ENCODE measurements at places on chromosomes 6 and 20.

DNA sequence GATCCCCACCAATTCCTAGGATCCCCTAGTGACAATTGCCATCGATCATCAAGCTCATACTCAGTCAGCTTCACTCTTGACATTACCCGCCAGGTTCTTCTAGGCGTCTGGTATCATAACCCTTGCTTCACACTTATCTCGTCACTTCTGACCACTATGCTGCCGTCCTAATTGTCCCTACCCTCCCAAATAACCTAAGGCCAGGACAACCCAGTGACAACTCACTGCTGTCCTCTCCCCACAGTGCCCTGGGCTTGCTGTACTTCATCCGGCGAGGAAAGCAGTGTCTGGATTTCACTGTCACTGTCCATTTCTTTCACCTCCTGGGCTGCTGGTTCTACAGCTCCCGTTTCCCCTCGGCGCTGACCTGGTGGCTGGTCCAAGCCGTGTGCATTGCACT is 3.7 kb downstream of the SYS1 start:
- DNase-seq = no peak

DNA sequence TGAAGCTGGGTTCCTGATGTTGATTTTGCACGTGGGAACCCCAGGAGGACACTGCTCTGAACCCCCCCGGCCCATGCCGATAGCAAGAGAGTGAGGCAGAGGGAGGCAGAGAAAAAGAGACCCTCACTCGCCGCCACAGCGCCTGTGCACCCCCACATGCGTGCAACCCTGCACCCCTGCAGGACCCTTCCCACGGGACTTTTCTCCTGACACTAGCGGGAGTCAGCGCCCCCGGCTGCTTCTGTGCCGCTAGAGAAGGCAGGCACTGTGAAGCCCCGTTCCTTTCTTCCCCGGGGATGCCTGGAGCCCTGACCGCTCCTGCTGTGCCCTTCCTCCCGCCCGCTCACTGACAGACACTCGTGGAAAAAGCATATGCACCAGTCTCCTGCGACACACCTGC is 67.4 kb downstream of the GMPR start:
- no peak for DNase-seq

DNA sequence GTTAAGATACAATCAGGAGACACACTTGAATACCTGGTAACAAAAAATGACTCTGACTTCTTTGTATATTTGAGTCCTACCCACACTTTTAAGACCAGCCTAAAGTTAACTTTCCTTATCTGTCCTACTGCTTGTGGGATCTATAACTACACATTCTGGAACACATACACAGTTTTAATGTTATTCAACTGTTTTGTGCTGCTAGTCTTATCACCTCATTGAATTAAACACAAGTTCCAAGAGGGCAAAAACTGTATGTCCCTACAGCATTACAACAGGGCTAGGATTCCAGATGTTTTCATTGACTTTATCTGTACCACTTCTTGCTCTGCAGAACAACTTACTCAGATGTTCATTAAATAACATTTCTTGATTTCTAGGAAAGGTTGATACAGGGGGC is 2.8 kb downstream of the HMGN3 start:
- no peak for DNase-seq

DNA sequence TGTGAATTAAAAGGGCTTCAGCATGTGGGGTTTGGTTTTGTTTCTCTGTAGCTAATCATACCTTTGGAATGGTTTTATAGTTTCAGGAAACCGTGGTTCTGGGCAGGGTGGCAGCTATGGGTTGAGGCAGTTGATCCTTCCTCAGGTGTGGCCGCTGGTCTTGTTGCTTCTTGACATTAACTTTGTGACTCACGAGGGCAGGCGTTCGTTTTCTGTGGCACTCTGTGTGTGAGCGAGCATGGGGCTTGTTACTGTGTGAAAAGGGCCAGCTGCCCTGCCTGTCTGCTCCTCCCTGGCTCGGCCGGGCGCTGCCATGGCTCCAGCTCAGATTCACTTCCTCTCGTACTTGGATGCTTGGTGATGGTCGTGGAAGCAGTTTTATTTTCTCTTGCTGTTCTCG is 16.2 kb downstream of the DNAJC5 start:
- DNase-seq = no peak

DNA sequence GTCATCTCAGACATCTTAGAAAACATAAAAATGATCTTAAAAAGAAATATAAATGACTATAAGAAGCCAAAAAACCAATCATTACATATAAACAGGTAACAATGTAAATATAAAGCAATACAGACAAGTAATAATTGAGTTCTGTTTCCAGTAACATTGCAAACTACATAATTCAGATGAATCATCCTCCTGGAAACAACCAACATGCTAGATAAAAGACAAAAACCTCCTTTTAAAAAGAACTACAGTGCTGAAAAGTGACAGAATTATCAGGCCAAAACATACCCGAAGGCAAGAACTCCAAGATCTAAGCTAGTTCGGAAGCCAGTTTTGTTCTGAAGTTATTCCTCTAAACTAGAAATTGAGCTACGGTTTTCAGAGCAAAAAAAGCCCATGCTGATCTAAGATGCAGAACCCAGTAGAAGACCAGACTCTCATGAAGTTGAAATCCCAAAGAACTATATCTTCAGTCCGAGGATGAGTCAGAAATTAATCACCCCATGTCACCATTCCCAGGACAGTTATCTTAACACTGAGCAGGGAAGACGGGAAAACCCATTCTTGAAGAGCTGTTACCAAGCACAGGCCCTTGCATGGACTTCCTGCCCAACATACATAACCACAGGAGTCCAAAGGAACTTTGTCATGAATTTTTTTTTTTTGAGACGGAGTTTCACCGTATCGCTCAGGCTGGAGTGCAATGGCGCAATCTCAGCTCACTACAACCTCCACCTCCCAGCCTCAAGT is 9.8 kb downstream of the PGM3 start:
- no peak for DNase-seq

- DNase-seq = no peak
Observed at GRCh38 chr6:161415302-161415855, 141.5 kb upstream of the AGPAT4 start.

- no peak for DNase-seq
Observed at GRCh38 chr6:7727086-7727945, 1.4 kb downstream of the BMP6 start.
